ENCODE measurements at places on chromosomes 12 and 14.

GRCh38 chr14:80792771-80793170 lies 148.8 kb downstream of the CEP128 start:
- no peak for DNase-seq

DNA sequence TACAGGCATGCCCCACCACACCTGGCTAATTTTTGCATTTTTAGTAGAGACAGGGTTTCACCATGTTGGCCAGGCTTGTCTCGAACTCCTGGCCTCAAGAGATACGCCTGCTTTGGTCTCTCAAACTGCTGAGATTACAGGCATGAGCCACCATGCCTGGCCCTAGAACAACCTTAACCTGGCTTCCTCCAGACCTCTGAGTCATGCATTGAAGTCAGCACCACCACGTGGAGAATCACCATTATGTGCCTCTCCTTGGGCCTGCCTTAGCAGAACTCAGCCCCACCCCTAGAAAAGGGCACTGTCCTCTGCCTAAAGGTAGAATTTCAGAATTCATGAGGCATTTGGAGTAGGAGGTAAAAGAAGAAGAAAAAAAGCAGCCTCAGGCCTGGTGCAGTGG lies 49.0 kb downstream of the LIMA1 start:
- DNase-seq, result no peak

- DNase-seq, result no peak
Observed at GRCh38 chr12:61356485-61356884, 903.7 kb upstream of the USP15 start.

- no peak for DNase-seq
Observed at GRCh38 chr12:122533856-122534255, 6.8 kb downstream of the KNTC1 start.

GRCh38 chr14:21867541-21867940 lies 193.9 kb upstream of the OR4E1 start:
- no peak for DNase-seq
